ENCODE measurements at places on chromosomes 1 and 21.

DNA sequence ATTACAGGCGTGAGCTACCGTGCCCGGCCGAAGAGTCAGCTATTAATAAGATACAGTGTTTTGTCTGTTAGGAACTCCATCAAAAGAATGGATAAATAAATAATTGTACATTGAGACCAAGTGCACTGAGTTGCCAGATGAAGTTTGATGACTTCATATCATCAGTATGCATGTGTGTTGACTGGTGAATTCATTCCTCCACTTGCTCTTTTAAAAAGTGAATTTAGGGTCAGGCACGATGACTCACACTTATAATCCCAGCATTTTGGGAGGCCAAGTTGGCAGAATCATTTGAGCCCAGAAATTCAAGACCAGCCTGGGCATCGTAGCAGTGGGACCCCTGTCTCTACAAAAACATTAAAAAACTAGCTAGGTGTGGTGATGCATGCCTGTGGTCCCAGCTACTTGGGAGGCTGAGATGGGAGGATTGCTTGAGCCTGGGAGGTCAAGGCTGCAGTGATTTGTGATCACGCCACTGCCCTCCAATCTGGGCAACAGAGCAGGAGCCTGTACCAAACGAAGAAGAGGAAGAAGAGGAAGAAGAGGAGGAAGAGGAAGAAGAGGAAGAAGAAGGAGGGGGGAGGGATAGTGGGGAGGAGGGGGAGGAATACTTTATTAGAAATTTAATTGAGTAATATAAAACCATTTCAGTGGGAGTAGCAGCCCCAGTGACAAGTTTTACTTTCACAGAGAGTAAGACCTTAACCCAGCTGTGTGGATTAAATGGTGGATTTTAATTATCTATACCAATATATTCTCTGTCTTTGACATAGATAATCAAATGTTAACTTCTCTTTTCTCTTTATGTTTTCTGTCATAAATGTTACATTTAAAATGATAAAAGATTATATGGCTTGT lies 74.9 kb downstream of the CCDC18 start:
- no peak for DNase-seq

DNA sequence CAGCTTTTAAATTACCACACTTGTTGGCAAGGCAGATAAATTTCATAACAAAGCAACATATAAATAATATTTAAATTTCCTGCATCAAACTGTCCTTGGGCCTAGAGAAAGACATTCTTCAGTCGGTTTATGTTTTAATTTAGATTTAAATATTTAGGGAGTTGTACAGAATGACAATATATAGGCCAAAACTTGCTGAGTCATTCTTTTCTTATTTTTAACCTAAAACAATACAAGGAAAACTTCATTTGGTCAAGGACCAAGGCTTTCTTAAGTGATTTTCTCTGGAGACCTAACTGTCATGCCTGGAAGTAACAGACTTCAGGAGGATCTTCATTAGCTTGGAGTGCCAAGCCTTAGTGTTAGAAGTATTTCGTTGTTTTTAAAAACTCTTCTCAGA lies 5.6 kb downstream of the MAP10 start:
- DNase-seq = no peak

DNA sequence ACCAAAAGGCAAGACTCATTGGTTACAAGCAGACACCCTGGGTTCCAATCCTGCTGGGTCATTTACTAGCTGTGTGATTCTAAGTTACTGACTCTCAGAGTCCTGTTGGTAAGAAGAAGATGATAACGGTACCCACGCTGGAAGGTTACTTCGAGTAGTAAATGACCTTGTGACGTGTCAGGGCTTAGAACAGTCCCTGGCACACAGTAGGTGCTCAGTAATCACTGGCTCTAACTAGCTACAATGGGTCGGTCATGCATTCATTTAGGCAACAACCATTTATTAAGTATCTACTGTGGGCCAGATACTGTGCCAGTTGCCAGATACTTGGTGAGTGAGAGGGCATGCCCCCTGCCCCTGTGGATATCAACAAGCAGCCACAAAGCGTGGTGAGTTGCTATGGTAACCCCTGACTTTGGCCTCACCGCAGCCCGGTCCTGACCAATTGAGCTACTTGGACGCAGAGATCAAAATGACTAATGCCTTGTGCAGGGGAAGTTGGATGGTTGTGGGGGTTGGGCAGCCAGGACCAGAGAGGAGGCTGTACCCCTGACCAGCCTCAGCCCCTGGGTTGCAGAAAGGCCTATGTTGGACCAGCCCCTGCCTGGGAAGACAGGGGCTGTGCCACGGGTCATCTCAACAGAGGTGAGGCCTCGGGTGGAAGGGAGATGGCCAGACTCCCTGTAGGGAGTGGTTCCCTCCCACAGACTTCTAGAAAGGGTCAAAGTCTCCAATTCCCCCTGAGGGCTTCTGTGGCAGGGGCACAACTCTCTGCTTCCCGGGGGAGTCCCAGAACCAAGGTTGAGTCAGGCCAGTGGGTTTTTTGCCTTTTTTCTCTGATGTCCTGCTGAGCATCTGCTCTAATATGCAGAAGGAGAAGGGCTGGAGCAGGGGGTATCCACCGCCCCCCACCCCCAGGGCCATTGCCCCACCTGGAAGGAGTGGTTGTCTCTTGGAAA lies 16.0 kb downstream of the DHRS3 start:
- DNase-seq = peak; percentile 24

DNA sequence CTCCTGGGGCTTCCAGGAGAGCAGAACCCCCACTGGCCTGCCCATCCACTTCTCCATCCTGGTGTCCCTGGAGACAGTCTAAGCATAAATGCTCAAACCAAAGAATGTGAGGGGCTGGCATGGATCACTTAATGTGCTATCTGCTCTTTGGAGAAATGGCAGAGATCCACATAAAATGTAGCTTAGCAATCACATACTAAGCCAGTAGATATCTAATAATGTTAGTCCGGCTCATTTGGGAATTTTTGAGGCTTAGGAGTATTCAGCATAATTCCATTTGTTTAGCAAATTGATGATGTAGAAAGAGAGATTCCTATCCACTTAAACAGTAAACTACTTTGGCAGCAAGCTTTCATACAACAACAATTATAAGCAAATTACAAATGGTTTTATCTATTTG lies 90.7 kb downstream of the TENT5C start:
- DNase-seq = no peak

- DNase-seq = no peak
Observed at GRCh38 chr1:151553659-151554058, 13.6 kb downstream of the TUFT1 start.

- no peak for DNase-seq
Observed at GRCh38 chr1:165376041-165376810, 19.7 kb upstream of the LMX1A start.

- DNase-seq = no peak
Observed at GRCh38 chr1:43354471-43354870, 4.3 kb upstream of the CDC20 start.

GRCh38 chr1:51541313-51542050 lies 22.4 kb upstream of the EPS15 start:
- DNase-seq = no peak

- no peak for DNase-seq
Observed at GRCh38 chr1:207402744-207403143, 51.4 kb upstream of the CR2 start.

- no peak for DNase-seq
Observed at GRCh38 chr21:42782723-42783242, 96.6 kb downstream of the WDR4 start.

DNA sequence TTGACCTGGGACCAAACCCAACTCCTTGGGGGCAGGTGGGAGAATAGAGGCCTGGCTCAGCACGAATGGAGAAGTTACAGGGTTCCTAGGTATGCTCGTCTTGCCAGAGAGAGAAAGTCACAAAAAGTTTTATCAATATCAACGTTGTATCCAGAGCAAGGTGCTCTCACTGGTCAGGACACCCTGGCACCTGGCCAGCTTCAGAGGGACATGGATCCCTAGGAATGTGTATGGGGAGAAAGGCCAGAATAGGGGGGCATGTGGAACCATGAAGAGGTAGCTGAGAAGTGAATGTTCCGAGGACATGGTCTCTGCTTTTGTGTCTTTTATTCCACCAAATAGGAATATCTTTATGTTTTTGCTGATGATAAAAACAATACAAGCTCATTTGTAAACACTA lies 9.4 kb upstream of the POU3F1 start:
- DNase-seq = no peak

DNA sequence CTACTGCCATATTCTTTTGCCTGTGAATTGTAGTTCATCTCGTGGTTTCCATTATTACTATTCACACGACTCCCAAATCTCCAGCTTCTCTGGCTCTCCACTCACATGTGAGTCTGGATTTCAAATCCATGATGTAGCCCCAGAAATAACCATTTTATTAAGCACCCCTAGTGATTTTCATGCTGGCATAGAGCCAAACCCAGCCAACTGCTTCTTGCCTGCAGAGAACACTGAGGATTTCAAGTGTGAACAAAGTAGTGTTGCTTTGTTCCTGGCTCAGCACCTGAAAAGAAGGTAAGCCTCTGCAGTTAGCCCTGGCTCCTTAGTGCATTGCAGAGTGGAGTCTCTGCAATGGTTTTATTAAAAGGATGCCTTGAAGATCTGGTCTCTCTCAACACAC lies 25.9 kb downstream of the UTP25 start:
- no peak for DNase-seq

DNA sequence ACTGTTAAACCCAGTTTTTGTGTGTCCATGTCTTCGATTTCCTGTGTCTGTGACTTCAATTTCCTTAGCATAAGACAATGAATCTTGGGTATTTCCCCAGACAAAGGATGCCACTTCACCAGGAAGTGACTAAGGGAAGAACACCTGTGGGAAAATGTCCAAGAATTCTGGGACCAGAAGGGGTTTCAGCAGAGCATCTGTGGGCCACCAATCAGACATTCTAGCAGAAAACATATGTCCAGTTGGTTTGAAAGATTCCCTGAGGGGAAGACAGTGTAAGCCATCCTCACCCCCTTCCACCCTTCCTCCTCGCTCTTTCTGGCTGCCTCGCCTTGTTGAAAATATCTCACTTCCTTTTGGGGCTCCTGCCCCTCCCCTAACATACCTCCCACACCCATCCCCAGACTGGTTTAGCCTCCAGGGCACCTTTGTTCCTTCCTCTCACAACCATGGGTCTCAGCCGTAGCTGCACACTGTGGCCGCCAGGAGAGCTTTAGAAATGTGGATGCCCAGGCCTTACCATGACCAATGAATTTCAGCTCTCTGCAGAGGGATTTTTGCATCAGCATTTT lies 25.5 kb upstream of the IFNAR1 start:
- DNase-seq = no peak

- no peak for DNase-seq
Observed at GRCh38 chr1:68723791-68724190, 226.9 kb upstream of the DEPDC1 start.

- peak; percentile 34 for DNase-seq
Observed at GRCh38 chr21:41622831-41623548, 115.0 kb upstream of the TMPRSS2 start.

- DNase-seq = no peak
Observed at GRCh38 chr1:93681989-93682412, 364 bp upstream of the BCAR3 start.

- DNase-seq = no peak
Observed at GRCh38 chr1:234666761-234667160, 56.8 kb upstream of the IRF2BP2 start.

- no peak for DNase-seq
Observed at GRCh38 chr1:199913318-199913717, 114.2 kb upstream of the NR5A2 start.

DNA sequence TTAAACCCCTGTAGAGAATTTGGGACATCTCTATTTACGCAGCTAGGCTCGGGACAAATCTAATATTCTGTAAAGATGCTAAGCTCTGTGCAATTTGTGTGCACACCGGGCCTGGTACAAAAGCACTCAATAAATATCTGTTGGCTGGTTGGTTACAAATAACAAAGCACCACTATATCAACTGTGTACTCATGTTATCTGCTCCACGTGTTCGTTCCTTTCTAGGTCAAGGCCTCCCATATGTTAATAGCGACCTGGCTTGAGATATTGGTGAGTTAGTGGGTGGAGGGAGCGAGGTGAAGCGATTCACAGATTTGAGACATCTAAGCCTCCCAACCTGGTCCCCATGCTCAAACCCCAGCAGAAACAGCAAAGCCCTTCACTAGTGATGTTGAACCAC lies 47.1 kb upstream of the KAZN start:
- no peak for DNase-seq

DNA sequence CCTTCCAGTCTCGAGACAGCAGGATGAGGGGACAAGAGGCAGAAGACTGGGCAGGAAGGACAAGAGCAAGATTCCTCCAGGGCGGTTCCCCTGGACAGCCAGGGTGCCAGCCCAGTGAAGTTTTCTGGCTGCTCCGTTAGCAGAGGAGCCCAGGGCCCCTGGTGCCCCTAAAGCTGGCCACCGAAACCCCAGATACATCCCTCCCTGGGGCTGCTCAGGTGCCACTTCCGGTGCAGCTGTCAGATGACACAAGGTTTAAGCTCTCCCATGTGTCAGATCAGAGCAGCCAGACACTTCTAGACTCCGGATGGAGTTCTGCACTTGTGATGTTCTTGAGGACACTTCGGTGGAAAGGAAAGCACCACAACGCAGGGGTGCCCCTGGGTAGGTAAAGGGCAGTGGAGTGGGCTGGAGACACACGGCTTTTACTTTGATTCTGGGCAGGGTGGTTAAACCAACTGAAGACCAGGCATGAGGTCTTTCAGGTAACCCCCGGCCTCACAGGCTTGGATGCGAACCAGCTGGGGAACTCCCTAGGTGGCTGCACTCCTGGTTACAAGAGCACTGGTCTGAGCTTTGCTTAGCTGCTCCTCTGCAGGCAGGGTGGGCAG lies 85.7 kb downstream of the ITPKB start:
- DNase-seq = peak; percentile 19

DNA sequence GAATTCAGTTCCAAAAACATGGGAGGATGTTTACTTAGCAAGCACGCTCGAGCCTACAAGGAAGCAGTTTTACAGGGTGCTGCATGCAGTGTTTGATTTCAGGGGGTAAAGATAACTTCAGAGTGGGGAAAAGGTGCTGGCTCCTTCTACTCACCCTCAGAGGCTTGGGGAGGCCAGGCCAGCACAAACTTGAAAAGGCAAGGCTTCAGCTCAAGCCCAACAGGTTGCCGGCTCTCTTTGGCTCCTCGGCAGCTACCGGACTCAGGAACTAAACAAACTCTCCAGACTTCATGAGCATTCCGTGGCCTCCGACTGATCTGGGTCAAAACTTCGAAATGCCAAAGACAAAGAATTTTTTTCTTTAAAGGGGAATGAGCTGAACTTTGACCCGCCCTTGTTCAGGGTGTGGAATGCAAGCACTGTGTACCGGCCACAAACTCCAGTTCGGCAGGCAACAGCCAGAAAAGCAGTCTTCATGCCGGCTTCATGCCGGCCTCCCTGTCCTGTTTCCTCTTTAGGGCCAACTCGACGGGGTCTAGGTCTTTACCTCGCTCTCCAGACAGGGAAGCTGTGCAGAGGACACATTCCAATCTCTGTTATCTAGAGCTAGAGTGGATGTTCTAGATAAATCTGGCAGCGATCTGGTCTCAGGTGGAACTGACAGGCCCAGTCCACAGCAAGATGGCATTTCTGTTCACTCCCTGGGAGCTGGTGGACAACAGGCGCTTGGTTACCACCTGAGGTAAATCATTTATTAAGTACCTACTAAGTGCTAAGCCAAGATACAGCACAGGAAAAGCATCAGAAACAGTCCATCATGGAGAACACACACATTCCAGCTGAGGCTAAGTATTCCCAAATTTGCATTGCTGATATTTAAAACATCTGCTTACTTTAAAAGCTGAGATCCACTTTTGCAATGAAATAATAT lies 75.0 kb downstream of the CD46 start:
- no peak for DNase-seq

Measured in NK-92 treated with Interleukin-12 subunit alpha and Interleukin-12 subunit beta, amount 100 ng/mL, for 24 hours (cell line).